Immature natural killer cell (primary cell): ENCODE measurements at places on chromosomes 3 and 15.

GRCh38 chr3:188664795-188665194 lies 507.0 kb upstream of the TPRG1 start:
- DNase-seq: no peak

DNA sequence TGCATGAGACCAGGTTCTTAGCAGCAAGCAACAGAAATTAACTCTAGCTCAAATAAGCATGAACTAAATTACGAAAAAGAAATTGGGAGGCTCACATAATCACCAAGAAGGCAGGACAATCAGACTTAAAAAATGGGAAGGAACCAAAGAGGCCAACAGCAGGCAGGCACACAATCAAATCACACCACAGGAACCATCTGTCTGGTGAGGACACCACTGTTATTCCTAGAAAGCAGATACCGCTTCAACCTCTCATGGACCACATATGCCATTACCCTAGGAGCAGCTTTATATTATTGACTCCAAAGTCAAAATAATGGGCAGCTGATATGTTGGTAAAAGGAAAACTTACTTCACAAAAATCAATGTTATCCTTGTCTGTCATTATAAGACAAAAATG lies 51.6 kb downstream of the SUCLG2 start:
- no peak for DNase-seq

GRCh38 chr3:169780742-169781141 lies 7.5 kb downstream of the MYNN start:
- peak; percentile 28 for DNase-seq

DNA sequence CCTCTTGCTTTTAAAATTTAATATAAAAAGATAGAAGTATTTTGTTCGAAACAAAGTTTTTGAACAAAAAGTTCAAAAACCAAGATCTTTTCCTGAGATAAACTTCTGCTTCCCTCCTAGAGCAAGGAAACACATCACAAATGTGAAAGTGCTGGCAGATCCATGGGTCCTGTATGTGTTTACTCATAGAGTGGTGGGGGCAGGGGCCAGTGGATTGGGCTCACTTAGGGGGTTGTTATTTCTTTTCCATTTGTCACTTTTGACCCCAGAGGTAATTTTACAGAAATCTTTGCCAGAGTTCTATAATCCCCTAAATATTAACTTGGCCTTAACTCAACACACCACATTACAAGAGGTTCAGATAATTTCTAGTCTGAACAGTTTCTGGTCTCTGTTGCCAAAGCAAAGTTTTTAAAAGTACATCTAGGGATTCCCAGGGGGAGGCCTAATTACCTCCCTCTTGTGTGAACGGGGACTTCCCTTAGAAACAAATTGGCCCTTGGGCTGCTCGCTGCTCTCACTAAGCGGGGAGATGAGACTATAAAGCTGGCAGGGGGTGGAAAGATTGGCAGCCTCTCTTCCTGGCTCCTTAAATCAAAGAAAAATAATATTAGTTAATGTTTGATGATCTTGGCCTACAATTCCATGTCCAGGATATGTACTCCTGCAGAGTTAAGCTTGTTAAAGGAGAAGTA lies 66.8 kb upstream of the PTX3 start:
- no peak for DNase-seq

DNA sequence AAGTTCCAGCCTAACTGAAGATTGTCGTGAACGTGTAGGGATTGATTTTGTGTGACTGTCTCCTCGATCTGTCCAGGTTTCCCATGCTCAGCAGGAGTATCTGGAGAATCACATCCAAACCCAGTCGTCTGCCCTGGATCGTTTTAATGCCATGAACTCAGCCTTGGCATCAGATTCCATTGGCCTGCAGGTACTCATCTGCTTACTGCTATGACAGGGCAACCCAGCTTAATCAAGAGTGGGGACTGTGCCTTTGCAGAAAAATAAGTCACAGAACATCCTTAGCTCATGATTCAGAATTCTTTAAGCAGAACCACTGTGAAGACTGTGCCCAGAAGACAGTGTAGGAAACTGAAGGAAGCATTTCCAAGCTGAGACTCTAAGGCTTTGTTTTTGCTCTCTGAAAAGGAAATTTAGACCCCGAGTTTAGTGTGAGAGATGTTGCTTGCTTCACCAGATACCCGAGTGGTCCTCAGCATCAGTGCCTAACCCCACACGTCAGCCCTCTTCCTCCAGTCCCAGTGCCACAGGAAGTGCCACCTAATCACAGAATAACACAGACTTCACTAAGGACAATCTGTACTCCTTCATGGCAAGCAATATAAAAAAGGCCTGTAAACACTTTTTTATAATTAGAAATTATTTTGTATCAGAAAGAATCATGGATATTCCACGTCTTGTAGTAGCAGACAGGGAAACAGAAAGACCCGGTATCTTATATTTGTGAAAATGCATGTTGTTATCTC lies 34.2 kb downstream of the MYZAP start:
- no peak for DNase-seq

DNA sequence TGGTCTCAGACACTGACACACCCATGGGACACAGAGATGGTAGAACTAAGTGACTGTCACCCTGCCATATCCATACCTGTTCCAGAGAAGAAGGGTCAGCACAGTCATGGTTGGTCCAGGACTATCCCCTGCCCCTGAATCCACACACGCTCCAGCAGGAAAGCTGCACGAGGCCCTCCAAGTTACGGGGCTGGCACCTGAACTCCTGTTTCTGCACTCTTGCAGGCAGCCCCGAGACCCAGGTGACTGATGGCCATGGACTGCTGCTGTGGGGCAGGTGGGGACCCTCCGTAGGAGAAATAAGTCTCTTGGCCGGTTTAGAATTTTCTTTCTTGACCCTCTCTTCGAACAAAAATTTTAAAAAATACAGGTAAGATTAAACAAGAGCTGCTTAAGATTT lies 30.6 kb downstream of the CHDH start:
- DNase-seq: no peak

DNA sequence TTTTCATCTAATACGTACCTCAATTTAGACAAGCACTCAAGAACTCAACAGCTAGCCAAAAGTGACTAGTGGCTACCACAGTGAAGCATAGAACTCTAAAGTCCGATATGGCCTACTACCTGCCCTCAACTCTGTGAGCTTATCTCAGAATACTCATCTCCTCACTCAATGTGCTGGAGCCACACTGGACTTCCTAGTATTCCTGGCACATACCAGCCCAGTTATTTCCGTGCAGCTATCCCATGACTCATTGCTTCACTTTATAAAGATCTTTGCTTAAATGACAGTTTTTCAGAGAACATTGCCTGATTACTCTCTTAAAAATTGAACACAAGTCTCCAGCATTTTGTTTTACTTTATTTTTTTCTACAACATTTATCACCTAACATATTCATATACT lies 524.7 kb downstream of the PYDC2 start:
- no peak for DNase-seq

DNA sequence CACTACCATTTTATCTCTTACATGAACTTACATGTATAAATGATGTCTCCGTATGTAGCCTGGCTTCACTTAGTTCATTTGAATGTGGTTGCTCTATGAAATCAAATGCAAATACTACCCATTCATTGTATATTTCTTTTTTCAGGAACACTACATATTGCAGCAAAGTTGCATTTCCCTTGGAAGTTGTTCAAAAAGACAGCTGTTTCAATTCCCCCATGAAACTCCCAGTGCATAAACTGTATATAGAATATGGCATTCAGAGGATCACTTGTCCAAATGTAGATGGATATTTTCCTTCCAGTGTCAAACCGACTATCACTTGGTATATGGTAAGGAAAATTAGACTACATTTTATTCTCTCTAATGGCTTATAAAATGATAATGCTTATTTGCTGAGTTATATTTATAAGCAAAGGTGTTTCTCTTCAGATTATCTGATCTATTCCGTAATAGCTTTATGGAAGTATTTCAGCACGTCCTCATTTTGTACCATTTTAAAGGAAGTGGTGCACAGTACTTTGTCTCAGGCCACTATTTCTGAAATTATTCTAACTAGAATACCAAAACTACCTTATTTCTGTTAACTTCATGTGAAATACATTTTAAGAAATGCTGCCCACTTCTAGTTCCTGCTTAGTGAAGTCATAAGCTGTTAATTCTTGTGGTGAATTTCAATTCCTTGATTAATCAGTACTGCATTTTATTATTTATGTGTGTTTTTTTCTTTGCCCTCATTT lies 95.1 kb downstream of the IL1RAP start:
- DNase-seq: no peak

GRCh38 chr3:66068255-66068654 lies 29.5 kb upstream of the MAGI1 start:
- no peak for DNase-seq

- no peak for DNase-seq
Observed at GRCh38 chr15:36925653-36926426, 174.5 kb downstream of the MEIS2 start.

- no peak for DNase-seq
Observed at GRCh38 chr3:170910542-170910941, 2.1 kb upstream of the EIF5A2 start.

DNA sequence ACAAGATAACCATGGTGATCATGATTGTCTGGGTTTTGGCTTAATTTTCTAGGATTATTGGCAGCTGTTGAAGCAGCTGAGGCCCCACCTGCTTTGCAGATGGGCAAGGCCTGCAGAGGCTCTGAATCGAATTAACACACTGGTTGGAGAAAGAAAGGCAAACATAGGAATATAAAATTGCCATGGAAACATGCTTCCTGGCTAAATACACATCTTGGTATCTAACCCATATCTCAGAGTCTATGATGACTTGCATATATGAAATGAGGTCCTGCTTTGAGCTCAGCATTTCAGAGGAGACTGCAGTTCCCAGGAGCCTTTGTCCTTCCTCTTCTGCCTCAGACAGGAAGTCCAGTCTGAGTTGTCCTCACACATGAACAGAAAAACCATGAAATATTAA lies 24.3 kb upstream of the SV2B start:
- DNase-seq: no peak

GRCh38 chr3:126672741-126673140 lies 17.8 kb upstream of the TXNRD3 start:
- DNase-seq: no peak

GRCh38 chr15:67945951-67946700 lies 106.3 kb upstream of the RNU6-1 start:
- no peak for DNase-seq

DNA sequence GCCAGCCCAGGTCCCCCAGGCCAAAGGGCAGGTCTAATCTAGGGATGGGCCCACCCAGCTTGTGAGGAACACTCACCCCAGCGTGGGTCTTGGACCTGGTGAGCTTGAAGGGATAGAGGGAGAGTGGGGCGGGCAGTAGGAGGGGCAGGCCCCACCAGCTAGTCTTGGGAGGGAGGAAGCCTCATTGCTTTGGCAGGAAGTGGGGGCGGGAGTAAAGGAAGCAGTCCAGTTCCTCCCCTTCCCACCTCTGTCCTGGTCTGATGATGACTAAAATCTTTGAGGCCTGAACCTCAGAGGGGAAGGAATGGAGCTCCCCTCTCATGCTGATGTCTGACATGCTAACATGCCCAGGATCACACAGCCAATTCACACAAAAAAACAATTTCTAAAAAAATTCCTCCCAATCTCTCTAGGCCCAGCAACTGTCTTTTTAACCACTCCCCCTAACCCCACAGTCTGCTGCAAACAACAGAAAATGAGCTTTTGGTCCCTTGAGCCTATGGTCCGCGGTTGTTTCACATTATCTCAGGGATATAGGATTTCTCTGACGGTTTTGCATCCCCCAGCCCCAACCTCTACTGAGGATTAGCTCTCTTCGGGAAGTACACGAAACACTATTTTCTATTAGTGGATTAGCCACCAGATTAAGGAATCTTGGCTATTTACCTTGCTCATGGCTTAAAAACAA lies 30.7 kb upstream of the DUSP7 start:
- DNase-seq: no peak
